ENCODE measurements at places on chromosomes 2 and 18. TPM values are rescaled to one million over a fixed set of nuclear protein-coding genes. Genes with fewer than 3 reads are reported as not detected.
A peak's percentile ranks its signal among the peaks of the same experiment; 100 is the strongest.

DNA sequence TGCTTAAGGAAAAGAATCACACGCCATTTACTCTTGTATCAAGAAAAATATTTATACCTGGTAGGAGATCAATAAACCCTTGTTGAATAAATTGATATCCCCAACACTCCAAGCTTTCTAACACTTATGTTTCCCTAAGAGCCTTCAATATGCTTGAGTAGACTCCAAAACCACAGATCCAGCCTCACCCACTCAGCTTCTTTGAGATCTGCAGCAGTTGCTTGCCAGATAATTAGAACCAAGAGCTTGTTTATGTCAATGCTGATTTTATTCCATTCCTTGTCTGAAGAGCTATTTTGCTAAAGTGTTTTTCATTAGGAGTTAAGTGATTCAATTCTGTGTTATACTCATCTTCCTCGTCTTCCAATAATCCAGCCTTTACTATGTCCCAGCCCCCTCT is 26.3 kb upstream of the CRIM1 start:
- DNase-seq, result no peak

DNA sequence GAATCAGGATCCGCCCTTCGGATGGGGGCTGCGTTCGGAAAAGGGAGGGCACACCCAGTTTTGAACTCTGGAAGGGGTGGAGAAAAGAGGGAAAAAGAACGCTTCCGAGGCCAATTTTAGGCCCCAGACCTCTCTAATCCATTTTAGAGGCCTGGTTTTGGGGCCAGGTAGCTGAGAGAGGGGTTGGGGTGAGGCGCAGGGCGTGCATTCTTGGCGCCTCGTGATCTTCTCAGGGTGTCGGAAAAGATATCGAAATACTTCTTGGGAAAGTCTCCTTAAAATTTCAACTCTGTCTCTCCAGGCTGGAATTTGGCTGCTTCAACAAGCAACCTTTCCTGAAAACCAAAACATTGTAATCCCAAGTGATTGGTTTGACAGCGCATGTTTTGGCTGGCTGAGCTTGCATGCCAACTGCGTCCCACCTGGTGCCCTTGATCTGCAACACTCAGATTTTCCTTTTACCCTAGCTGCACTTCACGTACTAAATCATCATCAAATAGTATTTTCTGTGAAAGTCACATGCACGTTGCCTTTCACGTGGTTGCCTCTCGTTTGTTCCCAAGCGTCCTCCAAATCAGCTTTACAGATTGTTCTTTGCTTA is 864 bp upstream of the XPO1 start:
- DNase-seq, result peak; percentile 68

DNA sequence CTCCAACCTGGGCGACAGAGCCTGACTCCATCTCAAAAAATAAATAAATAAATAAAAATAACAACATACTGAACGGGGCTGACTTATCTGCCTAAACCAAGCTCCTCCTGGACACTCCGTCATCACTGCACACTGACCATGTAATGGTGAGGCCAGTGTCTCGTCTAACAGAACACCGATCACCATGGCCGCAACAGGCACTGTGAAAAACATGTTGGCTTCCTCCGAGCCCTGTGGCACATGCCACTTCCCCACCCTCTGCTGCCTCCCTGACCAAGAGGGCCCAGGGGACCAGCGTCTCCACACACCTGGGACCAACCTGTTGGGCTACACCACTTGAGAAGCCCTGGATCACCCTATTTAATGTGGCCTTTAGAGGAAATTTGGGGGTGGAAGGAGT is 33.9 kb downstream of the ZNF516 start:
- no peak for DNase-seq

DNA sequence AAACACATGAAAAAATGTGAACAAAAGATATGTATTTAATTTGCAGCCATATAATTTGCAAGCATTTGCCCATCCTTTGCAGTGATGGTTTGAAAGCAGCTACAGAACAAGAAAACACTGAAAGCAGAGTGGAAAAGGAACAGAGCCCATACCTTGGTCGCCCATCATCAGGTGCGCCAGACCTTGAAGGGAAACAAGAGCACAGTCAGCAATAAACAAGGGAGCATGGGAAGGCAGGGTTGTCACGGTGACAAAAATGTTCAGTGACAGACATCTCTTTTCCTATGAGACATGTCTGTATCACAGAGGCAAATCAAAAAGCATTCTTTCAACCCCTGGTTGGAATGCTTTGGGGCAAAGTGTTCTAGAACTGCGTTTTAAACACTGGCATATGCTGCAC is 109.4 kb downstream of the NRXN1 start:
- DNase-seq, result no peak

- no peak for DNase-seq
Observed at GRCh38 chr2:191614759-191615158, 63.2 kb upstream of the NABP1 start.

- DNase-seq, result no peak
Observed at GRCh38 chr2:178298785-178299212, 104.5 kb downstream of the OSBPL6 start.

GRCh38 chr2:23386339-23387220 is 1.6 kb downstream of the KLHL29 start:
- peak; percentile 53 for DNase-seq

- DNase-seq, result no peak
Observed at GRCh38 chr2:70927641-70928040, 8.1 kb upstream of the ATP6V1B1 start.

The TUBB8B gene
- 6.3 TPM for polyA plus RNA-seq

The SIX3 gene
- polyA plus RNA-seq, result not detected

The DSG1 gene
- polyA plus RNA-seq, result not detected

Measured in B cell (primary cell).